ENCODE measurements at places on chromosomes 7 and 10. TPM values are rescaled to one million over a fixed set of nuclear protein-coding genes. Genes with fewer than 3 reads are reported as not detected.

The LIPM gene
- not detected for total RNA-seq

The ODAD2 gene
- 2.0 TPM for total RNA-seq

The OR2A5 gene
- total RNA-seq, result not detected

The VAX1 gene
- not detected for total RNA-seq

The TACR2 gene
- total RNA-seq, result not detected

The OPALIN gene
- not detected for total RNA-seq

The PRLHR gene
- not detected for total RNA-seq

The IFIT5 gene
- 32.5 TPM for total RNA-seq

The ACSL5 gene
- total RNA-seq, result 3.2 TPM

The PNLIPRP3 gene
- total RNA-seq, result not detected

The SPDYE6 gene
- not detected for total RNA-seq

The RAPGEF5 gene
- 0.97 TPM for total RNA-seq

The LRMDA gene
- not detected for total RNA-seq

The SPDYE5 gene
- total RNA-seq, result not detected

The NOM1 gene
- 14.8 TPM for total RNA-seq

The MEIG1 gene
- total RNA-seq, result not detected

The TACC2 gene
- total RNA-seq, result 11.2 TPM

The HTR7 gene
- total RNA-seq, result 0.88 TPM

The DDX50 gene
- total RNA-seq, result 61.6 TPM

The FAM25C gene
- total RNA-seq, result not detected

The FAM241B gene
- total RNA-seq, result not detected

The PRSS2 gene
- total RNA-seq, result not detected

The ECHDC3 gene
- 15.3 TPM for total RNA-seq

The CFAP46 gene
- total RNA-seq, result not detected

The MACC1 gene
- total RNA-seq, result not detected

The SDK1 gene
- 8.7 TPM for total RNA-seq

The ASB10 gene
- total RNA-seq, result not detected

The PGAM2 gene
- total RNA-seq, result 0.13 TPM

The CALD1 gene
- total RNA-seq, result 411 TPM

The SLC13A4 gene
- total RNA-seq, result not detected

The LMTK2 gene
- 8.8 TPM for total RNA-seq

The POLR1F gene
- 42.3 TPM for total RNA-seq

The TUBAL3 gene
- total RNA-seq, result not detected

The TEX47 gene
- not detected for total RNA-seq

The VPS37D gene
- 1.8 TPM for total RNA-seq

The TFR2 gene
- total RNA-seq, result not detected

The ZNF117 gene
- 2.3 TPM for total RNA-seq

The H2AZ2 gene
- 436 TPM for total RNA-seq

The EEPD1 gene
- 27.6 TPM for total RNA-seq

The TEX36 gene
- total RNA-seq, result not detected

The ACTR3C gene
- not detected for total RNA-seq

The DNAH11 gene
- total RNA-seq, result 13.1 TPM

The ASZ1 gene
- total RNA-seq, result not detected

The FAM20C gene
- 0.18 TPM for total RNA-seq

The HMX2 gene
- 0.61 TPM for total RNA-seq

The TLX1 gene
- not detected for total RNA-seq

The COL17A1 gene
- total RNA-seq, result not detected

Data from SJSA1 (cell line).